ENCODE measurements at places on chromosomes 6 and 20. TPM values are rescaled to one million over a fixed set of nuclear protein-coding genes. Genes with fewer than 3 reads are reported as not detected.

Gene FNDC11
- total RNA-seq = 8.2 TPM

Gene CDH4
- total RNA-seq = 3.5 TPM

DNA sequence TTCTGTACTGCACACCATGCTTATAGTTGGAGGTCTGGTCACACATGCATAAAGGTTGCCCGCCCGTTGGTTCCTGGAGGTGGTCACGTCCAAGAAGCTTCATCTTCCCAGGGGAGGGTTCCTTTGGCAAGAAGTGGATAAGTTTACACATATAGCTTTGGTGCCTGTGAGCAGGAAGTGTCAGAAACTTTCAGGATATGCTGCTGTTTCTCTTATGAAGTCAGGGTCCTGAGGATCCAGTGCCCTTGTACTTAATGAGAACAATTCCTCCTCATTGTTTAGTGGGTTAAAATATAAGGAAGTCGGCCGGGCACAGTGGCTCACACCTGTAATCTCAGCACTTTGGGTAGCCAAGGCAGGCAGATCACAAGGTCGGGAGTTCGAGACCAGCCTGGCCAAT lies 115.5 kb upstream of the DUSP22 start:
- no peak for DNase-seq

DNA sequence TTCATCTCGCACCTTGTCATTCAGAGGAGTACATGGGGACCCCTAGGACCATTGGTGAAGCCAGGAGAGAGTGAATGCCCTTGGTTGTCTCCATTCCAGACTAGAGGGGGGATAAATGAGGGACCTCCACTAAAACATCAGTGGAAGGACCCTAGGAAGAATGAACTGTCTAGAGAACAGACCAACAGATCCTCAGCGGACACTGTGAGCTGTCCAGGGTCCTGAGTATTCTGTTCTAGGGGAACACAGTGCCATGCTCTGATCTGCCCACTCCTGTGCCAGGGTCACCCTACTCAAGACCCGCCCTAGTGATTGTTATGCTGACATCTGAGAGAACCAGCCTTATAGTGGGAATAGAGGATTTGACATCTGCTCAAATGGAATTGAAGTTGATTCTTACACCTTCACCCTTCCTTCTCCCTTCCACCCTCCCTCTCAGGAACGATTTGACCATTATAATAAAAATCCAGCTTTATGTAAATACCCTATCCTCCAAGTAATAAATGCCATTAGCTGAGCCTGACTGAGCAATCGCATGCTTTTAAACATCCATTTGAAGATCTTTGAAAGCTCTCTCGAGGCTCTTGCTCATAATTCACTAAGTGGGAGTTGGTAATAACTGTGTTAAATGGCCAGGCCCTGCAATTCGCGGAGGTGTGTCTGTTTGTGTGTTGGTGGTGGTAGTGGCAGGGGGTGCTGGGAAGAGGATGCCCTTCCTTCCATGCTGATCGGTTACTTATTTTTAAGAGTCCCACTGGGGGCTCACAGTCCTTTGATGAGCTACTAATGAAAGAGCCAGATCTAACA lies 43.6 kb upstream of the SLC32A1 start:
- DNase-seq = peak; percentile 33

Gene CHD6
- 32.8 TPM for total RNA-seq
